ENCODE measurements at places on chromosomes 3 and 15.

- H3K4me1 ChIP-seq = no peaks in the 10 kb centered on the region
- H3K27me3 ChIP-seq = no peaks in the 10 kb centered on the region
- no peak for DNase-seq
Measured at GRCh38 chr15:51322621-51323296, 15.6 kb downstream of the CYP19A1 start.

- no peak overlapping the region for H3K4me3 ChIP-seq
- no peak for DNase-seq
Measured at GRCh38 chr3:63779227-63779626, 39.9 kb upstream of the C3orf49 start.

DNA sequence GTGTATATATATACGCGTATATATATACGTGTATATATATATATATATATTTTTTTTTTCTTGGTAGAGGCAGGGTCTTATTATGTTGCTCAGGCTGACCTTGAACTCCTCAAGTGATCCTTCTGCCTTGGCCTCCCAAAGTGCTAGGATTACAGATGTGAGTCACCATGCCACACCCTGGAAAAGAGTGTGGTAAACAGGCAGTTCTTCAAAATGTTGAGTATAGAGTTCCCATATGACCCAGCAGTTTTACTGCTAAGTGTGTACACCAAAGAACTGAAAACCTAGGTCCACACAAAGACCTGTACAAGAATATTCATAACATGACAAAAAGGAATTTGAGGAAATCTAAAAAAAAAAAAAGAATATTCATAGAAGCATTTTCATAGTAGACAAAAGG is 71.8 kb upstream of the GCNT3 start:
- peaks cover 15% of the 10 kb centered on the region for H3K4me1 ChIP-seq
- no peaks in the 10 kb centered on the region for H3K36me3 ChIP-seq
- DNase-seq = no peak
- H3K27ac ChIP-seq = no peak overlapping the region
- H3K4me3 ChIP-seq = no peak overlapping the region

DNA sequence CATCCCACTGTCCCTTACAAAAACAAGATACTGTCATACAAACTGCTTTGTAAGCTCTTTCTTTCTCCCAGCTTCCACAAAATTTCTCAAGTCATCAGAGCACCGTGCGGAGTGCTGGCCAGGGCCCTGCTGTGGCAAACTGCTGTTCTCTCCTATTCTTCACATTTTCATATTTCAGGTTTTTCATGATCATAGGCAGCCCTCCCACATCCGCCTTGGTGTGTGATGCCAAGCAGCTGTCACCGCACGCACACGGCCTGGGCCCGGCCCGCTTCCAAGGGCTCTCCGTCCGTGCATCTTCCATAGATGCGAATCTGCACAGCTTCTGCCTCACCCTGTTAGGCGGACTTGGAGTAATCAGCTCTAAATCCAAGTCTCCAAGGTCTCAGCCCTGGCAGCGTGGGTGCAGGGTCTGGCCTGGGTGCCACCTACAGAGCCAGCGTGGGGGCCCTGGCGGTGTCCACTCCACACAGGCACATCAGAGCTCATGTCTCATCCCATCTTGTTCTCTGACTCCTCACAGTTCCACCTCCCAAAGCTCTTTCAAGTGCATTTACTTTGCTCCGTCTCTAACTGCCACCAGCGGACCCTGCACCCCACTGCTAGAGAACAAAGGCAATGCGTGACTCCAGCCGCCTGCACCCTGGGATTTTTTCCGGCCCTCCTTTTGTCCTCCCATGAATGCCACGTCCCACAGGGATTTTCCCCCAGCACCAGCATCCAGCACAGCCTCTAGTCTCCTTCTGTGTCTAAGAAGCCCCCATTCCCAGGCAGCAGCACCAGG is 27.2 kb downstream of the CYFIP1 start:
- no peak for DNase-seq
- no peaks in the 10 kb centered on the region for H3K4me1 ChIP-seq
- no peak overlapping the region for H3K4me3 ChIP-seq
- no peaks in the 10 kb centered on the region for H3K27me3 ChIP-seq

DNA sequence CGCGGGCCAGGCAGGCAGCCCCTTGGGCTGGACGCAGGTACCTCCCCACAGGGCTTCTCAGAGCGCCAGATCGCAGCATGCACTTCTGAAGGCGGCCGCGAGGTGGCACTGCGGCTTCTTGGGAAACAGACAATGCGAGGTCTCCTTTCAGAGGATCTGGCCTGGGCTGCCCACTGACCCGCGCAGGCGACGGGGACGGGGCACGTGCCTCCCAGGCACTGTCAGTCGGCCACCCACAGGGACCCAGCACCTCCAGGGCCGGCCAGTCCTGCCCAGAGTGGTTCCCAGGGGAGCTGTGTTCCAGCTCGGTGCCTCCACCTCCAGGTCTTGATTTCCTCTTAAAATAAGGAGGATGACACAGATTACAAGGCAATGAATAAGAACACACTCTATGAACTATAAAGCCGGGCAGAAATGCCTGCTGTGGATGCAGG is 24.4 kb upstream of the TXNRD3 start:
- H3K27me3 ChIP-seq = peaks cover 12% of the 10 kb centered on the region
- H3K27ac ChIP-seq = no peak overlapping the region
- H3K36me3 ChIP-seq = no peaks in the 10 kb centered on the region

- no peaks in the 10 kb centered on the region for H3K27me3 ChIP-seq
- no peak for DNase-seq
- H3K36me3 ChIP-seq = no peaks in the 10 kb centered on the region
- no peak overlapping the region for H3K4me3 ChIP-seq
- H3K4me1 ChIP-seq = no peaks in the 10 kb centered on the region
Measured at GRCh38 chr3:85068911-85069310, 110.1 kb downstream of the CADM2 start.

- no peaks in the 10 kb centered on the region for H3K36me3 ChIP-seq
- H3K27ac ChIP-seq = no peak overlapping the region
- H3K4me3 ChIP-seq = no peak overlapping the region
- H3K4me1 ChIP-seq = peaks cover 6% of the 10 kb centered on the region
Measured at GRCh38 chr3:179558742-179559364, 3.9 kb upstream of the ACTL6A start.

DNA sequence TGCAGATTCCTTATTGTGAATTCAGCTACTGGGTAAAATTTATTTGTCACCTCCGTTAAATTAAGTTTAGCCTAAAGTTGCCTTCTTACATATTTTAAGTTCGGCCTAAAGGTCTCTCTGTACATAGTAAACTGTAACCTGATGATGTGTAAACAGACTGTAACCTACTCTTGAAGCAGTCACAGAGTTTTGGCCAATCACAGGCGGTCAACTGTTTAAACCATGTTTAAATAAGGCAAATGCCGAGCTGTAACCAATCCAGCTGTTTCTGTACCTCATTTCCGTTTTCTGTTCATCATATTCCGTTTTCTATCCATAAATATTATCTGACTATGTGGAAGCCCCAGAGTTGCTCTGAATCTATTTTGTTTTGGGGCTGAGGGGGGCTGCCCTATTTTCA is 2.4 kb upstream of the ADAMTSL3 start:
- H3K36me3 ChIP-seq = no peaks in the 10 kb centered on the region
- H3K27ac ChIP-seq = no peak overlapping the region
- DNase-seq = no peak
- H3K27me3 ChIP-seq = peaks cover 9% of the 10 kb centered on the region

GRCh38 chr15:91919014-91919534 is 65.6 kb downstream of the SLCO3A1 start:
- H3K27ac ChIP-seq = no peak overlapping the region
- H3K36me3 ChIP-seq = no peaks in the 10 kb centered on the region
- H3K4me3 ChIP-seq = no peak overlapping the region
- H3K27me3 ChIP-seq = no peaks in the 10 kb centered on the region
- peaks cover 9% of the 10 kb centered on the region for H3K4me1 ChIP-seq
- DNase-seq = no peak

GRCh38 chr15:58179741-58180381 is 41.7 kb downstream of the AQP9 start:
- H3K27me3 ChIP-seq = no peaks in the 10 kb centered on the region
- H3K4me1 ChIP-seq = no peaks in the 10 kb centered on the region
- H3K27ac ChIP-seq = no peak overlapping the region
- no peaks in the 10 kb centered on the region for H3K36me3 ChIP-seq
- no peak overlapping the region for H3K4me3 ChIP-seq

- no peaks in the 10 kb centered on the region for H3K27me3 ChIP-seq
- DNase-seq = no peak
- peaks cover 21% of the 10 kb centered on the region for H3K4me1 ChIP-seq
- no peak overlapping the region for H3K4me3 ChIP-seq
Measured at GRCh38 chr3:36494461-36495109, 114.3 kb downstream of the STAC start.

GRCh38 chr3:72445827-72446217 is 402.4 kb downstream of the SHQ1 start:
- DNase-seq = no peak
- no peak overlapping the region for H3K27ac ChIP-seq
- H3K27me3 ChIP-seq = no peaks in the 10 kb centered on the region
- peaks cover 23% of the 10 kb centered on the region for H3K4me1 ChIP-seq
- H3K36me3 ChIP-seq = no peaks in the 10 kb centered on the region

DNA sequence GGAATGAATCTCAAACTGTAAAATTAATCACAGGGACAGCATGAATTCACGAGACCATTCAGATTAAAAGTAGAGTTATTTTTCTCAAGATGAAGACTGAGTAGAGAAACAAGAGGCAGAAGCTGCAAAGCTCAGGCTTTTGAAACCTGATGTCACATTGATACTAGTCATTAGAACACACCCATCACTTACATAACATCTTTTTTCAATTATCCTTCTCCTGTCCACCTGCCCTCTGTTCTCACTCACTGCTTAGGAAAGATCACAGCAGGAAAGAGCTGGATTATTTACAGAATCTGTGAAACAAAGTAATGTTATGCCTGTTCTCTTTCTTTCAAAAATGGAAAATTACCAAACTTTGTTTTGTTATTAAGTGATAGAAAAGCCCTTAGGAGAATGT is 72.0 kb upstream of the CDAN1 start:
- H3K27me3 ChIP-seq = no peaks in the 10 kb centered on the region
- no peak for DNase-seq

- no peaks in the 10 kb centered on the region for H3K27me3 ChIP-seq
- H3K4me1 ChIP-seq = no peaks in the 10 kb centered on the region
- H3K27ac ChIP-seq = no peak overlapping the region
- H3K36me3 ChIP-seq = no peaks in the 10 kb centered on the region
- no peak overlapping the region for H3K4me3 ChIP-seq
Measured at GRCh38 chr15:45763170-45763869, 128.5 kb downstream of the SQOR start.

DNA sequence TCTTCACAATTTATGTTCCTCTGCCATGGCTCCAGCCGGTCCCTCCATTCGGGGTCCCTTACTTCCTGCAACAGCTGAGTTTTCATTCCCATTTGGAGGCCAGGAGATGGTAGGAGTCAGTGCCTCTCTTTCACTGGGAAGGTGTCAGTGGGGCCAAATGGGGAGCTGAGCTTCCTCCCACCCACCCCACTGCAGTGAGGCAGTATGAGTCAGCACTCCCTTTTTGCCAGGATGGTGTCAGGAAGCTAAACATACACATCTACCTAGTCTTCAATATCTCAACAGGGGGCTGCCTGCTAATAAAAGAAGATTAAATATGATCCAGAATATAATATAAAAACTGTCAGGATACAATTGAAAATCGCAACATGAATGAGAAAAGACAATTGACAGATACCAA is 12.7 kb upstream of the ACTC1 start:
- no peak overlapping the region for H3K4me3 ChIP-seq
- no peak overlapping the region for H3K27ac ChIP-seq
- no peak for DNase-seq
- peaks cover 14% of the 10 kb centered on the region for H3K4me1 ChIP-seq

DNA sequence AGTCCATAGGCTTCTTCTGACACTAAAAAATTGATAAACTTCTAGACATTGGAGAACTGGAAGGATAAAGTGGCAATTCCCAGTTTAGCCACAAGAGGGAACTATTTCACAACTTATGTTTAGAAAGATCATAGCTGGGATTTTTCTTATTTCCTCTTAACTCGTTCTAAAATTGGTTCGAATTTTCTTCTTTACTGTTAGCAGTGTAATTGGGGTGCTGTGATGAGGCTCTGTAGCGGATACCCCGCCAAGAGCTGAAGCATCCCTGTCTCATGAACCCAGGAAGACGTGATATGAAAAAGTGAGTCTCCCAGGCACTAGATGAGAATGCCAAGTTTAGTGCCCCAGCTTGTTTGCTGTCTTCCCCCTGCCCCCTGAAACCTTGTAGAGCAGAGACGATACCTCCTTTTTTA is 85.1 kb downstream of the PDCD6IP start:
- no peak overlapping the region for H3K27ac ChIP-seq
- H3K4me1 ChIP-seq = no peaks in the 10 kb centered on the region
- no peaks in the 10 kb centered on the region for H3K36me3 ChIP-seq

DNA sequence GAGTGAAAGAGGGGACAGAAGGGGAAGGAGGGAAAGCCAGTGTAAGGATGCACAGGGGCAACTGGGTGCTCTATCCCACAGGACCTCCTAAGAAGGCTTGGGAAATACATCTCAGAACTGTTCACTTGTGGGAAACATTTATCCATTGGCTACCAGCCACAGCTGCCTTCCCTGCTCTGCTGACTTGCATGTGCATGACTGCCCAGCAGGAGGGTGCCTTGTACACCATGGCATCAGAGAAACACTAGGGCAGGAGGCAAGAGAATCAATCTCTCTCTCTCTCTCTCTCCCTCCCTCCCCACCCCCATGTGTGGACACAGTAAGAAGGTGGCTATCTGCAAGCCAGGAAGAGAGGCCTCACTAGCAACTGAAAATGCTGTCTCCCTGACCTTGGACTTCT is 62.9 kb upstream of the ZBTB38 start:
- H3K36me3 ChIP-seq = no peaks in the 10 kb centered on the region
- DNase-seq = no peak
- no peak overlapping the region for H3K27ac ChIP-seq
- H3K4me1 ChIP-seq = peaks cover 11% of the 10 kb centered on the region

GRCh38 chr3:52552089-52552488 is 15.7 kb downstream of the UQCC5 start:
- H3K27ac ChIP-seq = peak overlapping the region; percentile 32
- no peak overlapping the region for H3K4me3 ChIP-seq
- H3K36me3 ChIP-seq = no peaks in the 10 kb centered on the region
- peak; percentile 50 for DNase-seq
- no peaks in the 10 kb centered on the region for H3K27me3 ChIP-seq

DNA sequence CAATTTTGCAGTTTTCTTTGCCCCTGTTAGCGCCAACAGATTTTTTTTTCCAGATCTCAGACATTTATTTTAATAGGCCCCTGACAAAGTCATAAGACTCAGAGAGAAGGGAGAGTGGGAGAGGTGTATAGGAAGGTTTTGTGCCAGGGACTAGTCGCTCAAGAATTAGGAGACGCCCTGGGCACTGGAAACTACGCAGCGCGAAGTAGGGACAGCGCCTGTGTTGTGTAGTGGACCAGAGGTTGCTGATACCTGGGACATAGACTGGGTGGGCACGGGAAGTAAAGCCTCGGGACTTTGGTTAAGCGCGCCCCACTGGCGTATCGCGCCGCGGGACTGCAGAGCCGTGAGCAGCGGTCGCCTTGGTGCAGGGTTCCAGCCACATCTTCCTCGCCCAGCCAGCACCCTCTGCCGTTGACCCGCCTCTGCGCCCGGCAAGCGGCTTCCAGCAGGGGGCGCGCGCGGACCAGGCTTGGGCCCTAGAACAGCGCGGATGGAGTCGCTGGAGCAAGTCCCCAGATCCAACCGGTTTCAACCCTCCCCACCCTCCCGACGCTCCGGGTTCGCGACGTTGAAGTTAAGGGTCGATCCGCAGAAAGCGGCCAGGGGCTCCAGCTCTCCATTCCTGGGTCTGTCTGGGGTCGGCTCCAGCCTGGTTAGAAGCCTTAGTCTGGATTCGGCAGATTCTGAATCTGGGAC is 3.0 kb upstream of the ISLR2 start:
- DNase-seq = peak; percentile 93
- no peaks in the 10 kb centered on the region for H3K36me3 ChIP-seq
- H3K27ac ChIP-seq = no peak overlapping the region
- H3K27me3 ChIP-seq = peaks cover 18% of the 10 kb centered on the region
- peak overlapping the region; percentile 59 for H3K4me3 ChIP-seq
- 0 out of 2 replicates have a peak, but pooled peaks cover 8% of the 10 kb centered on the region for H3K4me1 ChIP-seq
